ENCODE measurements at places on chromosomes 4 and X.

GRCh38 chrX:150934453-150934852 lies 36.0 kb upstream of the CD99L2 start:
- DNase-seq: no peak

GRCh38 chrX:55123900-55124299 lies 35.1 kb downstream of the PAGE2 start:
- no peak for DNase-seq

DNA sequence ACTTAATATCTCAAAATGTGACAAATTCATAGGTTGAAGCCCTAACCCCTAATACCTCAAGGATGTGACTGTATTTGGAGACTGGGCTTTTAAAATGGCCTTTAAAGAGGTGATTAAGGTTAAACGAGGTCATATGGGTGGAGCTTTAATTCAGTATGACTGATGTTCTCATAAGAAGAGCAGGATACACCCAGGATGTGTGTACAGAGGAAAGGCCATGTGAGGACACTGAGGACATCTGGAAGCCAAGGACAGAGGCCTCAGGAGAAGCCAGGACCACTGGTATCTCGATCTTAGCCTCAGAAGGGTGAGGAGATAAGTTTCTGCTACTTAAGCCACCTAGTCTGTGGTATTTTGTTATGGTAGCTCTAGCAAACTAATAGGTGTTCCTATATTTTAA lies 49.0 kb upstream of the SHISA3 start:
- DNase-seq: no peak

- DNase-seq: no peak
These were observed 122.5 kb downstream of the ZNF827 start for GRCh38 chr4:145816091-145816490.

- DNase-seq: peak; percentile 80
These were observed 7.7 kb downstream of the OCIAD2 start for GRCh38 chr4:48898733-48899431.

- DNase-seq: no peak
These were observed 293.5 kb downstream of the ZNF674 start for GRCh38 chrX:46251755-46252154.

DNA sequence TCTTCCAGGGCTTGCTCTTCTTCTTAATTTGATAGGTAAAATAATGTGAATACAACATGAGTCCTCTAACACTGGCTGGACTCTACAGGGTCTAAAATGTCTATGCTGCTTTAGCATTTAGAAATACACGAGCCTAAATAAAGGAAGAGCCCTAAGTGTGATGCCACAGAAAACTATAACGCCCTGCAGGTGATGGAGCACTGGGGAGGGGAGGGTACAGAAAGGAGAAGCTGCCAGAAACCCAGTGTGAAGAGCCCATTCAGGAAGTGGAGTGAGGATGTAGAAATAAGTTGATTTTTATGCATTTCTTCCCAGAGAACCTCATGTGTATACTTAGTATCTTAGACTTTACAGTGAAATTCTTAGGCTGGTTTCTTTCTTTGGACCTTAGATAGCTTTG lies 83.4 kb downstream of the TNIP2 start:
- peak; percentile 52 for DNase-seq

- no peak for DNase-seq
These were observed 132.2 kb upstream of the SLC34A2 start for GRCh38 chr4:25523405-25523804.

DNA sequence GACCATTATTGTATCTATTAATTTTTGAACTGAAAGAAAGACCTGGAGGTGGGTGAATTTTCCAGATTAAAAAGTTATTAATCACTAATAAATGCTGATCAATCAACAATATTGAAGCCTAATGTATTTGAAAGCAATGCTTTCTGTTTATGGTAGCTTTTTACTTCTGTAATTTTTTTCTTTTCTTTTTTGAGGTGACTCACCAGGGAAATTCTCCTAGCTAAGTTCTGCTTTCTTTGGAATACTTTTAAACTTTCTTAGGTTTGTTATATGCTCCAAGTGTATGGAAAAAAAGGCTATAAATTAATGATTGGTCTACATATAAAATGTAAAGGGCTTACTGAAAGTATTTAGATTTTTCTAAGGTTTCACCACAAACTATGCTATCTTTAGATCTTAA lies 94.2 kb downstream of the MBNL3 start:
- no peak for DNase-seq

DNA sequence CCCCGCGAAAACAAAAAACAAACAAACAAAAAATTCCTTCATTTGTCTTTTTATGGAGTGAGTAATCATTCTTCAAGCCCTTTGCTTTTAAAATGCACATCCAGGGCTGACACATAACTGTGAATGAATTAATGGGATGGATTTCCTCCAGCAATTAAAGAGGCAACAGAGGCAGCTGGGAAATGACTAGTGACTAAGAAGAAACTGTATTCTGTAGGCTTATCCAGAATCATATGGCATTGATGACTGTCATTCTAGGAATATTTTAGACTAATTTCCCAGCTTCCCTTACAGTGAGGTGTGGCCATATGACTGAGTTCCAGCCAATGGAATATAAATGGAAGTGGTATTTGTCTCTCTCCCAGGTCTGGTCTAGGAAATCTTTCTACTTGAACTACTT lies 46.8 kb upstream of the PDE5A start:
- DNase-seq: no peak

DNA sequence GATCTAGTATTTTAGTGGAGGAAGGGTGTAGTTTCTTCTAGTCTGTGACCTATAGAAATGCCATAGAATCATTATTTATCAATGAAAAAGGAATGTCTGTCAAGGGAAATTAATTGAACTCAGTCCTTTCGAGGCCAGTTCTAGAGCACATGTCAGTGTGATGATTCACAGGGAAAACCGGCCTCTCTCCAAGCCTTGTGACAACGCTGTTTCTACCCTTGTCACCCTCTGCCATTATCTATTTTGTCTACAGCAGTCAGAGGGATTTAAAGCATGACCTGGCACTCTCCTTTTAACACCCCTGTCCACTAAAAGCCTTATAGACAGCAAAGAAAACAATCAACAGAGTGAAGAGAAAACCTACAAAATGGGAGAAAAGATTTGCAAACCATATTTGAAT lies 119.8 kb downstream of the DRD5 start:
- DNase-seq: no peak

DNA sequence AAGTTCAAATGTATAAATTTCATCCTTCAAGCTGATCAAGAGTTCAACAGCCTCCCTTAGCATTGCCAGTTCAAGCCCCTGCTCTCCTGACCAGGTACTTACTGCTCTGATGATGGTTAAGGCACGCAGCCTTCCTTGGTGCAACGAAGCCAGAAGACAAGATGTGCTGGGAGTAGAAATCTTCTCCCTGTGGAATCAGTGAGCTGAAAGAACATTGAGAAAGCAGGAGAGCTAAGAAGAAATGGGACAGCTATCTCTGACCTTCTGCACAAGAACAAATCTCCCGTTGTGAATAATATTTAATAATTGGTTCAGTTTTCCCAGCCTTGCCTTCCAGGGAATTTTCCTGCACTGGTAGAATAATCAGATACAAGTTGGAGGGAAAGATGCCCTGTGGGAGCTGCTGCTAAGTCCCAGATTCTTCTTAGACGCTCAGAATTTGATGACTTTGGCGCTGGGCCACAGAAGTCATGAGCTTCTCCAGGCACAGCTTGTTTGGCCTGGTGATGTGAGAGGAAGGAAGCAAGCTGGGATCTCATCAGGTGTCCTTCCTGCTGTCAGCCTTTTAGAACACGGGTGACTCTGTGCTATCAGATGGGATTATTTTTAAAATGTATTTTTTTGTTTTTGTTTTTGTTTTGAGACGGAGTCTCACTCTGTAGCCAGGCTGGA lies 77.8 kb downstream of the CD38 start:
- no peak for DNase-seq

DNA sequence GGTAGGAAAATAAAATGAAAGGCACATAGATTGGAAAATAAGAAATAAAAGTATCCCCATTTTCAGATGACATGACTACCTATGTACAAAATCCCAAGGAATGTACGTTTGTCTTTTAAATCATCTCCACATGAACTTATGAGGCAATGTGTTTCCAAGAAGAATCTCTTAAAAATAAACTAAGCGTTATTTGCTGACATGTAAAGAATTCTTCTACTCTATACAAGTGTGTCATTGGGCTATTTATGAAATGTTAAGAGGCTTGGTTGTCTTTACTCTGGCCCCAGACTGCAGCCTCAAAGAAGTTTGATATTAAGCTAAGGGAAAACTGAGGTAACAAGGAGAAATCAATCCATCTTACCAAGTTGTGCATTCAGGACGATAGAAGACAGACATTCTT lies 17.1 kb downstream of the BEX3 start:
- DNase-seq: no peak

GRCh38 chrX:117771384-117771783 lies 345.2 kb downstream of the KLHL13 start:
- no peak for DNase-seq

DNA sequence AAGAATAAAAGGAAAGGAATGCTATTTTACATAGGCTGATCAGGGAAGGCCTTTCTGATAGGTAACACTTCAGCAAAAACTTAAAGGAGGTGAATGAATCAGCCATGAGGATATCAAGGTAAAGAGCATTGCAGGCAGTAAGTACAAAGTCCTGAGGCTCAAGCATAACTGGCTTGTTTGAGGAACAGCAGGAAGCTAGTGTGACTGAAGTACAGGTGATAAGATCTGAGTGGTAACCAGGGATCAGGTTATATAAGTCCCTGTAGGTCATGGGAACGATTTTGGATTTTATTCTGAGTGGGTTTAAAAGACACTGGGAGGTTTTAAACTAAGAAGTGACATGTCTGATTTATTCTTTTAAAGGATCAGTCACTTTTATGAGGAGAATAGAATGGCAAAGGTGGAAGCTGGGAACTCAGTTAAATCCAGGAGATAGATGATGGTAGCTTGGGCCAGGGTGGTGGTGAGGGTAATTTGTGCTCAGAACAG lies 47.1 kb upstream of the THOC2 start:
- no peak for DNase-seq

- no peak for DNase-seq
These were observed 70.2 kb downstream of the TRPC5 start for GRCh38 chrX:112012360-112012759.

DNA sequence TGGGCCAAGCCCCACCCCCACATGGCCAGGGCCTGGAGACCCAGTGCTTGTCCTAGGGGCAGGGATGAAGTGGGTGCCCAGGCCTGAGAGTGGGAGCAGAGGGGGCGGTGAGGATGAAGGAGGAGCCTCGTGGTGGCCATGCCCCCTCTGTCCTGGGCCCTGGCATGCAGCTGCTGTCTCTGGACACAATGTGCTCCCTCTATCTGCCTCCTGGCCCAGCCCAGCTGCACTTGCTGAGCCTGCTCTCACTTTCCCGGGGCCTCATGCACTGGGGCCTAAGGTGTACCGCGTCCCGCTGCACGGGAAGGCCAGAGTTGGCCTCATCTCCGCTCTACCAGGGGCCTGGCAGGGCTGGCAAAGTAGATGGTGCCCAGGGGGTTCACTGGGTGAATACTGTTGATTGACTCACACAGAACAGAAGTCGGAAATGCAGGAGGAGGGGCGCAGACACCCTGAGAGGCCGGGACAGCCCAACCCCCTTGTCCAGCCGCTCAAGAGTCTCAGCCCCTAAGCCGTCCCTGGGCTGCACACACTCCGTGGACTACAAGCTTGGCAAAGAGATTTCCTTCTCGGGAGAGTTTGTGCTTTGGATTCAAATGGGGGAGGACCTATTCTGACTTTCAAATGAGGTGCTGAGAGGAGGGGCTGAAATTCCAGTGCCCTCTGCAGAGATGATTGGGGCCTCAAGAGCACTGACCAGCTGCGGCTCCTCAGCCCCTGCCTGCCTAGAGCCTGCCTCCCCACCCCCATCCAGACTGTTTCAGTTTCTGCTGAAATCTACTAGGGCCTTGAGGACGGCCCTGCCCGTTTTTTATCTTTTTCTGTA lies 112.4 kb downstream of the PSAPL1 start:
- no peak for DNase-seq

GRCh38 chrX:21960569-21961541 lies 20.3 kb downstream of the SMS start:
- peak; percentile 49 for DNase-seq

DNA sequence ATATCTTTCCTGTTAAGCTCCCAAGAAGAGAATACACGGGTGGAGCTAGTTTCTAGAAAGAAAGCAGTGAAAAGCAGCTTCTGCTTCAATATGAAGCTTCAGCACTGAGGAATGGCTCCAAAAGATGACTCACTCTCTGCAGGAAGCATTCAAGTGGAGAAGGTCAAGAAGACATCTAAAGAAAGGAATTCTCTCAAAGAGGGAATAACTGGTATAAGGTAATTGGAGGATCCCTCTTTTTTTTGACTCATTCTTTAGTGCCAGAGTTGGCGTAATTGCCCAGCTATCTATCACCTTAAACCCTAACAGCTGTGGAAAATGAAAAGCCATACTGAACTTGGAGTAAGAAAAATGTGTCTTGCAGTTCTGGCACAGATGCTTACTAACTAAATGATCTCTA lies 3.5 kb downstream of the EDA2R start:
- DNase-seq: no peak

All from NB4 (cell line).